ENCODE measurements at places on chromosomes 11 and 22.

DNA sequence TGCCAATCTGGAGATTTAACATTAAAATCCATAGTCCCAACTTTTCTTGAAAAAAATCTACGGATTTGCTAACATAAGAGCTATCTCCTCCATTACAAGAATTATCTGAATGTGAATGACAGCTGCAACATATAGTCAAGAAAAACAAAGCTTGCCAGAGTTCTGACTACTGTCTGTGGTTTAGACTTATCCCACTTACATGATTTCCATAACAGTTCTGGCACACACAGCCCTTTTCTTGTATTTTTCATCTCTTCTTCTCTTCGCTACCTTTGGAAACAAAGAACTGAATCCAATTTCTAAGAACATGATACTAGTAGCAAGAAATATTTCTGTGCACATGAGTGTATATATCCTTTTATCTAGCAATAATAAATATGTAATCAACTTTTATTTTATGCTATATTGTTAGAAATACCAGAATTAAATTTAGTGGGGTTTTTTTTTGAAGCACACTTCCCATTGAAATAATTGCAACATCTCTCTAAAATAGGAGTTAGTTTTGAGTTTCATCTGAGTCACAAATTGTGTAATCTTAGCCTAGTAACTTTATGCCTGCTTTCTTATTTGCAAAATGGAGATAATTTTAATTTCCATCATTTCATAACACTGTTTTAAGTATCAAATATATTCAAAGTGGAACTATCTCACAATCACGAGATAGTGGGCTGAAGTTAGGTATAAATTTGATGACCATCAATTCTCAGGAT, 1217.6 kb downstream of the JRKL start:
- no peak for DNase-seq

GRCh38 chr11:106070606-106071005, 6.5 kb downstream of the KBTBD3 start:
- no peak for DNase-seq

DNA sequence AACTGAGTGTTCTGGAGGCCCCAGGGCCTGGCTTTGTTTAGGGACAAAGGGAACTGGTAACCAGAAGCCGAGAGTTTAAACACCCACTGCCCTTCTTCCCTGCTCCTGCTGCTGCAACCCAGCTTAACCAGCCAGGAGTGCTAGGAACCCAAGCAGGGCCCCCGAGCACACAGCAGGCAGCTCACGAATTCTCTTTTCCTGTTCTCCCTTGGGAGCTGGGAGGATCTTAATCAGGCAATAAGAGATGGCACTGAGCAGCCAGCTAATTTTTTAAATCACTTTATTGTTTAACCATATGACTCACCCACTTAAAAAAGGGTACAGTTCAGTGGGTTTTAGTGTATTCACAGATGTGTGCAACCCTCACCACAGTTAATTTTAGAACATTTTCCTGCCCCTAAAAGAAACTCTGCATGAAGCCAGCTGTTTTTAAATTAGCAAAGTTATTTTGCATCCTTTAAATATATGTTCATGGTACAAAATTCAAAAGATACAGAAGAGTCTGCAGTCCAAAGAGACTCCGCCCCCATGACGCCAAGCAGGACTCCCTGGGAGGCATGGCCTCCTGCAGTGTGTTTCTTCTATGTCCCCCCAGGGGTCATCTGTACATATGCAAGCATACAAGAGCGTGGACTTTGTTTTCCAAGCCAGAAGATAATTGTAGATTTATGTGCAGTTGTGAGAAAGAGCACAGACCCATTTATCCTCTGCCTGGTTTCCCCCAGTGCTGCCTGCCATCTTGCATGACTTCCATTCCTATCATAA, 18.9 kb upstream of the PPP6R3 start:
- no peak for DNase-seq

- DNase-seq = no peak
Observed at GRCh38 chr11:125315079-125315740, 150.7 kb downstream of the PKNOX2 start.

- peak; percentile 62 for DNase-seq
Observed at GRCh38 chr22:40178417-40179409, 988 bp downstream of the TNRC6B start.
